NCI-H1092 (cell line): ENCODE measurements at places on chromosomes 11 and 22.

- DNase-seq, result no peak
Measured at GRCh38 chr11:122717264-122717867, 61.8 kb downstream of the UBASH3B start.

DNA sequence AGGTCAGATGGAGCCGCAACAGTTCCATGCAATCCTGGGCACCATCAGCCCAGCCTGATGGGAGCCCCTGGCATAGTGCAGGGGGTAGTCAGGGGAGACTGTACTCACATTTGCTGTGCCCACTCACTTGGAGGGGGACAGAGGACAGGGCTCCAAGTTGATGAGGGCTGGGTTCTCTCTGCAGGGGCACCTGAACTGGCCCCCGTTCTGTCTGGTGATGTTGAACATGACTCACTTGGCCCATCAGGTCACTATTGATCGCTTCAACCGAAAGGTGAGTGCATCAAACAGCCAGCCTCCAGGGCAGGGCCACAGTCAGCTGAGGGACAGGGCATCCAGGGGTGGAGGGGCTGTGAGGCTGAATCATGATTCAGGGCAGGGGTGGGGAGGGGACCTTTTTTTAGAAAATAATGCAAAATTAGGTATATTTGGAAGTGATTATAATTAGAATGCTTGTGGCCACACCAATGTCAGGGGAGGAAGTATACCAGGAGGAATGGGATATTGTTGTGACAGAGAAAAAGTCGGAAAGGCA, 66.4 kb downstream of the OTOG start:
- DNase-seq, result no peak

DNA sequence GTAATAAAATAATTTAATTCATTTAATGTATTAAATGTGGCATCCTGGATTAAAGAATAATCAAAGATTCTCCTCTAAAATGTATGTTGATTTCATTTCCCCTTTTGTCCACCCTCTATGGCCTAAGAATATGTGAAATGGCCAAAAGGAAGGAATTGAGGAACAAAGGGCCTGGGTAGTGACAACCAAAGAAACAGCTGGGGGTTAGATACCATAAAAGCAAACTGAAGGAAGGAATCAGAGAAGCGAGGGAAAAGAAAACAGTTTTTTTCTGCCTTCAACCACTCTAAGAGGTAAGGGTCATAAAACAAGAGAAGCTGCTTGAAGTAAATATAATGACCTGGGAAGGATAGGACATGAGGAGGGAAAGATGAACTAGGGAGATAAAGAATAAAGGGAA, 139.3 kb downstream of the FAM76B start:
- DNase-seq, result no peak

DNA sequence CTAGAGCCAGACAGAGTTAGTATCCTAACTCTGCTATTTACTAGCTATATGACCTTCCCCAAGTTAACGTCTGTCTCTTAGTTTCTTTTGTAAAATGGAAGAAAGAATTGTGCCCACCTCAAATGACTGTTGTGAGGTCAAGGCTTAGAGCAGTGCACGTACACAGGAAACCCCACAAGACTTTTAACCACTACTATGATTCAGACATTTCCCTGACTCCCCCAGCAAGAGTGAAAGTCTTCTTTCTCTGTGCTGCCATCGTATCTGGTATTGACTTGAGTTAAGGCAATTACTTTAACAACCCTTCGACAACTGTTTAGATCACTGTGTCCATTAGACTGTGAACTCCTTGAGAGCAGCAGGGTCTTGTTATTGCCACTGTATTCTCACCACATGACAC, 2.6 kb upstream of the OR52W1 start:
- DNase-seq, result no peak

- DNase-seq, result no peak
Measured at GRCh38 chr11:59225017-59225416, 12.3 kb upstream of the MPEG1 start.

DNA sequence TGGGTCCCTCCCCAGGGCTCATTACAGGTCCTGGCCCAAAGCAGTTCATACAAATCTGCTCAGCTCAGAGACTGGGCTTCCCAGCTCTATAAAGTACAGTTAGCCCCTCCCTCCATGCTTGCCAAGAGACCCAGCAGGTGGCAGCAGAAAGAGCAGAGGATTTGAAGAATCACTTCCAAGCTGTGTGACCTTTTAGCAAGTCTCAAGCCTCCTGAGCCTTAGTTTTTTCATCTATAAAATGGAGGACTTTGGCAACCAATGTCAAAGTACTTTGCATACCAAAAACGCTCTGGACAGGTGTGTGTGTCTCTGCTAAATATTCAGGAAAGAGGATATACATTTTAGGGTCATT, 26.6 kb downstream of the RELT start:
- no peak for DNase-seq

DNA sequence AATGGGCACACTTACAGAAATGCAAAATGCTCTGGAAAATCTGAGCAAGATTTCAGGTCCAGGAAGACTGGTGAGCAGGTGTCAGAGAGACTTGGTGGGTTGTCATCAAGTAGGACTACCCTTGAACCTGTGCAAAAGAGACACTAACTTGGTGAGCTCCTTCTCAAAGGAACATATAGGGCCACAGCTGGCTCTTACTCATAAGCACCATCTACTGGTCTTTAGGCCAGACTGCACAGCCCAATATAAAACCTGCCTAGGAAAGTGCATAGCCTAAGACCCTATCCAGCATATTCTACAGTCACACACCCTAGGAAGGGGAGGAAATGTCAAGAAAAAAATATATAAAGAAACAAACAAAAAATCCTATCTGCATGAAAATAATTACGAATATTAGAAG, 18.2 kb upstream of the OR10W1 start:
- no peak for DNase-seq

DNA sequence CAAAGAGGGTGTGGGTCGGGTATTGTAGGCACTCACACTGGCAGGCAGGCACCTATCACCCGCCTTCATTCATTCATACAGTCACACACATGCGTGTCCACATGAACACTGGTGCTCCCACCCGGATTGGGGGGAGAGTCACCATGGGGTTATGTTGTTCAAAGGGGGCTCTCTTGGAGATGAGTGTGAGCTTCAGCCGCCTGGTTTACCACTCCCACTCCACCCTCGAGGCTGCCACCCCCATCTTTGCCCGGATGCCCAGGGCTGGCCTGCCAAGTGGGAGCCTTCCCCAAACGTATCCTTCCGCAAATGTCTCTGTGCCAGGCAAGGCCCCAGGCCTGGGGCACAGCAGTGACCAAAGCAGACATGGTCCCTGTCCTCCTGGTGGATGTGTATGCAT, 22.6 kb downstream of the MRGPRD start:
- DNase-seq, result no peak

- DNase-seq, result no peak
Measured at GRCh38 chr11:6238902-6239301, at the start of gene CNGA4. Gene CNGA4, plus strand, starts transcription at chr11:6239089. Its CDS starts 118 bp downstream, at chr11:6239207.

DNA sequence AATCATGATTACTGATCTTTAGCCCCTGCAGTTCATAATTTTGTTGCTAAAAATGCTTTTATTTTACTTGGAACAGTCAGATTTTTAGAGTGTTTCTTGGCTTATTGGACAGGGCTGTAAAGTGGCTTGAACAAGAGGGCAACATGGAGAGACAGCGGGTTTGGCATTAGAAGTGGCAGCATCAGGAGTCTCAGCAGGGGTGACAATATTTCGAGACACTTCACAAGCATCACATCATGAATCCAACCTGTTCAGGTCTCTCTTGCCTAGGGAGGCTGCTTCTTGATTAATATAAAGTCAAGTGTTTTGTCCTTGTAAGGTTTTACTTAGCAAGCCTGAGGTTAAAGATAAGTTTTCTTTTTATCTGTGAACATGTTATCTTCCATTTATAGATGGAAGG, 2249.5 kb downstream of the LRRC4C start:
- DNase-seq, result no peak

GRCh38 chr11:128246364-128246801, 341.0 kb downstream of the ETS1 start:
- DNase-seq, result no peak

DNA sequence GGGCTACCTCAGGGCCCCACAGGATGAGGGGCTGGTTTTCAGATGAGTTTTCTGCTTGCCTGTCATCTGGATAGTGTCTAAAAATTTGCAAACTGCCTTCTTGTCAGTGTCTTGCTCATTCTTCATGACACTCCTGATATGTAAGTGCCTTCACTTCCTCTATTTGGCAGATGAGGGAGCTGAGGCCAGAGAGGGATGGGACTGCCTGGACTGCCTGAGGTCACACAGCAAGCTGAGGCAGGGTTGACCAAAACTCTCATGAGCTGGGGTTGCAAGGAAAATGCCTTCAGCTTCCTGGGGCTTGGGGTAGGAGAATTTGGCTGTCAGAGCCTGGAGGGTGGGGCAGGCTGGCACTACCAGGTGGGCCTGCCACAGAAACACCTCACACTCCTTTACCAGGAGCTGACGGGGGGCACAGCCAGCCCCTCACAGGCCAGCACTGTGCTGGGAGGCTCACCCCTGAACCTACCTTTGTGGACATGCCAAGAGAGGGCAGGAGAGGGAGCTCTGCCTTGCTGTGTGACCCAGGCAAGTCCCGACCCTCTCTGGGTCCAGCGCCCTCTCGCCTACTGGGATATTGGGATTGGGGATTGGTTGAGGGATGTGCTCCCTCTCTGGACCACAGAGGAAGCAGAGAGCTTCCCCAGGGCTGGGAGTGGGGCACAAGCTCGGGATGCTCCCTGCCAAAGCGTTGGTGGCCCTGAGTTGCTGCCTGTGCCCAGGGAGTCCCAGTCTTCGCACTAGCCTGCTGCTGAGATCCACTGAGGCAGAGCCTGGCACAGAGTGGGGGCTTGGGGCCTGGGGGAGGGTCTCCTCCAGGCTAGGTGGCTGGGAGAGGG, 1.9 kb upstream of the P2RY6 start:
- no peak for DNase-seq

- no peak for DNase-seq
Measured at GRCh38 chr11:59207988-59208451, 4.7 kb downstream of the MPEG1 start.

DNA sequence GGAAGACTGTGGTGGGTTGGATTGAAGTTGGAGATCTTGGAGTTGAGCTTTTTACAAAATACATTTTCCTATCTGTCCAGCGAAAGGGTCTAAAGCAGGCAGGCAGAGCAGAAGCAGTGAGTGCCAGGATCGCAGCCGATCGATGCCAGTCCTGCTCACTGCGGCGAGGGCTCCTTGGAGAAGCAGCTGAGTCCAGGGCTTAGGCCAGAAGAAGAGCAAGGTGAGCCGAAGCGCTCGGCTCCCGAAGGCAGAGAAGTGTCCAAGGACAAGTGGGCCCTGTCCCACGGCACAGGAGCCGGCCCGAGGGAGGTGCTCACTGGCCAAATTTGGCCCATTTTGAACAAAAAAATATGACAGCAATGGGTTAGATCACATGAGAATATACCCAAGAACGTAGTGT, 637.8 kb downstream of the BRD1 start:
- DNase-seq, result no peak

DNA sequence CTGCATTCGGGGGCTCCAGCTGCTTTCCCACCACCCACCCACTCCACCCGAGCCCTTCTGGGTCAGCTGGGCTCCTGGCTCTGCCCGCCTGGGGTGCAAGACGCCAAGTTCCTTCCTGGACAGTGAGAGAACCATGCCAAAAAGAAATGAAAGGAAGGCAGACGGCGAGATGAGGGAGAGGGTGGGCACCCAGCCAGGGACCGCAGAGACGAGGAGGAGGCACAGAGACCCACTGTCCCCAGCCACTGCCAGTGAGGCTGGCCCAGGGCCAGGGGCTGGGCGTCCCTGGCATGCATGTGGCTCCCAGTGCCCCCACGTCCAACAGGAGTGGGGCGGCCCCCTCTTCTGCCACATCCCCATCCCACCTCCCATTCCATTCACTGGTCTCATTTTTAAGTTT, 10.8 kb upstream of the CD81 start:
- DNase-seq, result peak; percentile 33

- DNase-seq, result no peak
Measured at GRCh38 chr11:32511926-32512325, 71.7 kb upstream of the EIF3M start.

GRCh38 chr22:17792299-17792698, 18.0 kb upstream of the BID start:
- DNase-seq, result no peak
